A549 treated with dexamethasone at 1 μM for 4 hours (cell line): ENCODE measurements at places on chromosomes 12 and 14. TPM values are rescaled to one million over a fixed set of nuclear protein-coding genes. Genes with fewer than 3 reads are reported as not detected.

The CD163 gene
- total RNA-seq: 0.06 to 0.21 TPM (median 0.13 TPM) in 4 of 5 replicates, not detected in the other

The ATP5MC2 gene
- total RNA-seq: 594 to 691 TPM (median 622 TPM) in 5 replicates

The APOF gene
- total RNA-seq: not detected in 5 replicates

The DIO2 gene
- total RNA-seq: 1.7 to 2.8 TPM (median 1.9 TPM) in 5 replicates

The B4GALNT3 gene
- 0.49 to 0.74 TPM (median 0.52 TPM) in 5 replicates for total RNA-seq

The SMOC1 gene
- 16.6 to 23.1 TPM (median 18.1 TPM) in 5 replicates for total RNA-seq
